ENCODE measurements at places on chromosomes 16 and 17.

DNA sequence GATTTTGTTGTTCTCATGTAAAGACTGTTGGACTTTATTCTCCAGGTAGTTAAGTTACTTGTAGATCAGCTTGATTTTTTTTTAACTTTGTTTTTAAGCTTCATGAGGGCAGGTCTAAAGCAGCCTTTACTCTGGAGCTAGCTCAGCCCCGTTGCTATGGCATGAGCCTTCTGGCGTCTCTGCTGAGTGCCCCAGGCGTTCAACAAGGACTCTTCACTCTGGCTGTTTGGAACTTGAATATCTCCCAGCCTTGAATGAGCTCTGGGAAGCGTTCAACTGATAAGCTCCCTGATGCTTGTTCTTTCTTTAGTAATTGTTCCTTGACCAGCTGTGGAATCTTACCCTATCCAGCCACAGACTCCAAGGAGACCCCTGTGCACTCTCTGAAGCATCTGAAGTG lies 82.3 kb downstream of the GNAO1 start:
- no peak for ATAC-seq

GRCh38 chr17:72985882-72986720 lies 106.4 kb downstream of the SLC39A11 start:
- peak; percentile 95 for ATAC-seq

GRCh38 chr16:1043881-1044451 lies 28.6 kb upstream of the SSTR5 start:
- 0 out of 3 replicates have a peak, but pooled peaks have one; percentile 9 for ATAC-seq

GRCh38 chr17:44203731-44204440 lies 4.2 kb upstream of the ATXN7L3 start:
- peak; percentile 4 for ATAC-seq

DNA sequence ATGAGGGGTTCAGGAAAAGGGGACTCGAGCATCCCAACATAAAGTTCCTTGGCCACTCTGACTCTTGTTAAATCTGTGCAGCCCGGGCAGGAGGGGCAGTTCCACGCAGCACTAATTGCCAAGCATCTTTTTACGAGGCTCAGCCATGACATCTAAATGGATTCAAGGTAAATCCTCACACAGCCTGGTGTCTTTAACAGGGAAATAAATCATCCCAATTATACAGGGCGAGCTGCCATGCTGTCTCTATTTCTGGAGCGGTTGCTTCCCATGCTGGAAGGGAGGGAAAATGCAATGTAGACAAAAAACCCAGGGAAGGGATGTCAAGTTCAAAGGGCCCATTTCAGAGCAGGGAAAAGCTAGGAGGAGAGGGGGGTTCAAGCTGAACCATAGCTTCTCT lies 110.0 kb downstream of the GAS7 start:
- ATAC-seq, result no peak

DNA sequence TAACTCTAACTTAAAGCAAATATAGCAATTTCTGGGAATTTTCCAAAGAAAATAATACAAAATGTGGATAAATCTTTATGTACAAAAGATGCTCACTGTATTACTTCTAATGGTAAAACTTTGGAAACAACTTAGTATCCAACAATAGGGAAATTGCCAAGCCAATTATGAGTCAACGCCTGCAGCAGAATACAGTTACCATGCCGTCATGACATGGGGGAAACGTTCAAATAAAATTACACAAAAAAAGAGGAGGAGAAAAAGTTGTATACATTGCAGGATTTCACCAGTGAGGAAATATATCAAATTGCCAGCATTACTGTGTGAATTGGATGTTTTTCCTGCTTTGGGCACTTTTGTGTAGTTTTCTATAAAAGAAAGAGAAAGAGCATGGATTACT lies 469.6 kb downstream of the SOX9 start:
- ATAC-seq, result no peak

DNA sequence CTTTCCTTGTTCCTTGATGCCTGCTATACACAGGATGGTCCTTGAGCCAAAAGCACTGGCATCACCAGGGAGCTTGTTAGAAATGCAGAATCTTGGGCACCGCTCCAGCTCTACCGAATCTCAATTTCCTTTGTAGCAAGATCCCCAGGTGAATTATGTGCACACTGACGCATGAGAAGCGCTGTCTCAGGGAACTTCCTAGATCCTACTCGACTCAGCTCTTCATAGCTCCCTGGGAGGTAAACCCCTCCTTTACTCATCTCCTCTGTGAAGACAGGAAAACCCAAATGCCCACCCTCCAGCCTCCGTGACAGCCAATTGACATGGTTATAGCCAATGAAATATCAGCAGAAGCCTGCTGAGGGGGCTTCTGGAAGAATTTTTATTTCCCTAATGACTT lies 4.1 kb downstream of the USP31 start:
- no peak for ATAC-seq

DNA sequence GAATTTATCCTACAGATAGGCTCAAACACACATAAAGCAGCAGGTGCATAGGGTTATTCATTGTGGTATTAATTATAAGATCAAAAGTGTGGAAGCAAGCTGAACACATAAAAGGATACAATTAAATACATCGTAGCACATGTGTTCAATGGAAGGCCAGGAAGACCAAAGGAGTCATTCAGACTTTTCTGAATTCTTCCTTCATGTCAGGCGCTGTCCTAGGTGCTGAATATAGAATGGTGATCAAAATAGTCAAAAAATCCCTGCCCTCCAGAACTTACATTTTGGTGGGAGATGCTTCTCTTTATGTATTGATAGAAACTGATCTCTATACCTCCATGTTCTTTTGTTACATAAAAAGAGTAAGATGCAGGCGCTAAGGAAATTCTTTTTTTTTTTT lies 439.0 kb upstream of the ASIC2 start:
- ATAC-seq, result no peak

GRCh38 chr17:43660816-43661493 lies 767 bp downstream of the MEOX1 start:
- ATAC-seq, result no peak

DNA sequence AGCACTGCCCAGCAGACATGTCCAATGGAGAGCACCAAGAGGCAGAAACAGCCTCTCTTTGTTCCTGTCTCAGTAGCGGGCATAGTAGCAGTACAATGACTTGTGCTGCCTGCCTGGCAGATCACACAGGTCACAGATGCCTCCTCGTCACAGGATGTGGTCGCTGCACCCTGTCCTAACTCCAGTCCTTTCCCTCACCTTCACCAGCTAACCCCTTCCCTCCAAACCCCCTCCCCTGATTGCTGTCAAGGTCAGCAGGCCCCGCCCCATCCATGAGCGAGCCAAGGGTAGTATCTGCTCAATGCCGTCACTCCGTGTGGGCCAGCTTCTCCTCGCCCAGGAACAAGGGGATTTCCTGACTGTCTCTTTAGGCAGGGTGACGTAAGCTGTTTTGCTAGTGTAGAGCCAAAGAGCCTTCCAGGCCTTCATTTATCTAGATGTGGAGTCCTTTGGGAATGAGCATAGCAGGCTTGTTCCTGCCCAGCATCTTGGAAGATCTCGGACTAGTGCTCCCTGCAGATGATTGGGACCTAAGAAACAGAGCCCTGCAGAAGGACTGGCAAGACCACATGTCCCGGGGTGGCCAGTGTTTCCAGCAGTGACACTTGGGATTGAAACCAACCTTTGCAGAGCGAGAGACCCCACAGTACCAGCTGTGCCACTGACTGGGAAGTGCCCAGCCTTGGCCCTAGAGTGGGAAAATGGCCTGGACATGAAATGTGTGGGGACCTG lies 75.9 kb upstream of the TNRC6C start:
- ATAC-seq, result peak; percentile 41

DNA sequence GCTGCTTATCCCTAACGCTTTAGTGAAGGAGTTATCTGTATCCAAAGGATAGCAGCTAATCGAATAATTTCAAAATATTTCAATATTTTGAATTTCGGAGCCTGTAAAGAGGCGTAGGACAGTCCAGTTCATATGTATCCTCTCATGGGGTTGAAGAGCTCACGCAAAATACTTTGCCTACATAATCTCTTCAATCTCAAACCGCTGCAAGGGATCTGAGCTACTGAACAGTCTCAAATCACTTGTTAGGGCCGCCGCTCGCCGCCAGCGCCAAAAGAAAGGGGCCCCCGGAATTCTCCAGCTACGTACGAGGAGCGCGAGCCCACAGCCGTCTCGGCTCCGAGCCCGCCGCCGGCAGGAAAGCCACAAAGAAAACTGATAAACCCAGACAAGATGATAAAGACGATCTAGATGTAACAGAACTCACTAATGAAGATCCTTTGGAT lies 601 bp upstream of the RFWD3 start:
- no peak for ATAC-seq

GRCh38 chr16:77297996-77298395 lies 98.8 kb downstream of the SYCE1L start:
- no peak for ATAC-seq

DNA sequence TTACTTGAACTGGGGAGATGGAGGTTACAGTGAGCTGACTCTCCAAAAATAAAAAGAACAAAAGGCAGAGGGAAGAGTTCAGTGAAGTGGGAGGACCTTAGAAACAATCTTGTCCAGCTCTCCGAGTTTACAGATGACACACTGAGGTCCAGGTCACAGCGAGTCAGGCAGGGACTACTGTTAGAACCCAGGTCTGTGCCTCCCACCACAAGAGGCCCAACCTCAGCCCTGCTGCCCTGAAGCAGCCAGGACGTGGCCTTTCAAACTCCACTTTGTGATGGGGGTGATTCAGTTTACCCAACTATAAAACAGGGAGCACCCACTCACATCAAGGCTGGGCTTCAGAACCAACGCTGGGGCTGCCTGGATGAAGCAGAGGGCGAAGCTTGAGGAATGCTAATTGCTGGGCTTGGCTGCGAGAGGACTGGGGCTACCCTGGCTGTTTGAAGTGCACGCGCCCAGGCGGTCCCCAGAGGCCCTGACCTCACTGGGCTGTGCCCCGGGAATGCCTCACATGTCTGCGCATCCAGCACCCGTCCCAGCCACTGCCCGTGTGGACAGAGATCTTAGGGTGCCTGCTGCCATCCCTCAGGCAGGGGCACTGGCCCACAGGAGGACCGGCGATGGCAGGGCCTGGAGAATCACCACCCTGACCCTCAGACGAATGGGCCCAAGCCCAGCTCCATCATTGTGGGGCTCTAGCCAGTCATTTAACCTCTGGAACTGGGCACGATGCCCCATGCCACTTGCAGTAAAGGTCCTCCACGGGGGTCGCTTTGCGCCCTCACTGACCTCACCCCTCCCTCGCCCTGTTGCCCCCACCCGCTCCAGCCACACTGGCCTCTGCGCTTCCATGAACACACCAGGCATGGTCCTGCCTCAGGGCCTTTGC lies 11.4 kb downstream of the SLC5A10 start:
- no peak for ATAC-seq

GRCh38 chr17:13541032-13541480 lies 60.7 kb downstream of the HS3ST3A1 start:
- ATAC-seq, result peak; percentile 73

DNA sequence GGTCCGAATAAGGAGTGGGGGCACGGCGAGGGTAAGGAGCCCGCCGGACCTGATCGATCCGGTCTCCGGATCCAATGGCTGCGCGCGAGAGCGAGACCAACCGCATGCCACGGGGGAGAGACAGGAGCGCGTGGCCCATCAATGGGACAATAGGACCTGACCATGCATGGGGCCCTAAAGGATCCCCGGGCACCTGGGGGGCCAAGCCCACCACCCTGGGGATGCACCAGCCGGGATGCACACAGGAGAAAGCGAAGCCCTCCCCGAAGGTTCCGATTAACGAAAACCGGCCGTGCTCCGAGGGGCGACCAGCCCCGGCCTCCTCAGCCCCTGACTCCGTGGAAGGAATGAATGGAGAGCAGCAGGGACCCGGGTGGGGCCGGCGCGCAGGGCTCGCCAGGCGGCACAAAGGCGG lies 525 bp downstream of the JPT1 start:
- ATAC-seq, result peak; percentile 9

GRCh38 chr16:68069511-68070248 lies 15.5 kb upstream of the NFATC3 start:
- ATAC-seq, result no peak

GRCh38 chr17:61537264-61537771 lies 53.7 kb downstream of the NACA2 start:
- no peak for ATAC-seq

- no peak for ATAC-seq
Observed at GRCh38 chr16:64977206-64977920, 144.5 kb downstream of the CDH11 start.

GRCh38 chr16:14109782-14110727 lies 38.9 kb downstream of the MRTFB start:
- peak; percentile 21 for ATAC-seq

- no peak for ATAC-seq
Observed at GRCh38 chr17:56543280-56543679, 50.2 kb upstream of the NOG start.

- ATAC-seq, result no peak
Observed at GRCh38 chr16:82452004-82452756, 174.6 kb upstream of the CDH13 start.

GRCh38 chr17:72614871-72615626 lies 477.4 kb downstream of the SLC39A11 start:
- no peak for ATAC-seq

- ATAC-seq, result no peak
Observed at GRCh38 chr17:43932923-43933322, 9.4 kb downstream of the PPY start.

- no peak for ATAC-seq
Observed at GRCh38 chr16:71226229-71227141, 4.0 kb downstream of the HYDIN start.

- ATAC-seq, result no peak
Observed at GRCh38 chr17:73689596-73690275, 45.5 kb upstream of the SDK2 start.

DNA sequence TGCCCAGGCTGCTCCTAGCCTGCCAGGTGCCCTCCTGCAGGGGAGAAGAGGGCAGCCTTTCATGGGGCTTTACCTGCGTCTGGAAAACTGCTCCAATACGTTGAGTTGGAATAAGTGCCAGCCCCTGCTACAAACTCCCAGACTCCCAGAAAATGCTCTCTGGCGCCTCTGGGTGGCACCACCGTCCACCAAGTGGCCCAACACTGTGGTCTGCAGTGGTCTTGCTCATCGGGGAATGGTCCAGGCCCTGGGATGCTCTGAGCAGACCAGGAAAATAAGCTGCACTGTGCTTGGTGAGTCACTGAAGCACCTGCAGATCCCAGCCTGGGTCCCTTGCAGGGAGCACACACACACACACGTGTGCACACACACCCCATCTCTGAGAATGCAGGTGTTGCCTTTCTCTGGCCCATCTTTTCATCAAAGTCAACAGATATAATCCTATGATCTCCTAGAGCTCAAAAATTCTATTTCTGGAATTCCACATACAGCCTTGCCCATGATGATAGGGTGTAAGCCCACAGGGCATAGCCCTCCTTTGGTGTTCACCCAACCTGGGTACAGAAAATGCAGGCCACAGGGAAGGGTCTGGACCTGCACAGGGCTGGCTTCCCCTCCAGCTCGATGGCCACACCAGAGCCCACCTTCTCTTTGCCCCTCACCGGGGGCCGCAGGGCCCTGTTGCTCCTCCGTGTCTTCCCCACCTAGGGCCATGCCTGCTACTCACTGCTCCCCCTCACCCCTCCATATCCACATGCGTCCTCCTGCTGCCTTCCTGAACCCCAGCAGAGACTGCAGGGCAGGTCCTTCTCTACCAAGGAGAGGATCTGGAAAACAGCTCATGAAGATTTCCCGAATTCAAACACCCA lies 20.5 kb downstream of the CDIP1 start:
- peak; percentile 68 for ATAC-seq

GRCh38 chr17:75319904-75320691 lies 30.9 kb upstream of the SLC25A19 start:
- ATAC-seq, result peak; percentile 55
